ENCODE measurements at places on chromosomes 5 and 9. TPM values are rescaled to one million over a fixed set of nuclear protein-coding genes. Genes with fewer than 3 reads are reported as not detected.

The CARTPT gene
- total RNA-seq = not detected

The MRPS27 gene
- 88.5 TPM for total RNA-seq

The TXNDC8 gene
- not detected for total RNA-seq

The SLC4A9 gene
- not detected for total RNA-seq

The CA9 gene
- under 0.01 TPM for total RNA-seq

The OTP gene
- not detected for total RNA-seq

The NMUR2 gene
- total RNA-seq = not detected

The C5 gene
- total RNA-seq = 2.3 TPM

The TAF9 gene
- total RNA-seq = 66.4 TPM

The BDP1 gene
- 28.5 TPM for total RNA-seq

The FAM221B gene
- total RNA-seq = not detected

The ITK gene
- total RNA-seq = 1.3 TPM

The GDNF gene
- 0.43 TPM for total RNA-seq

DNA sequence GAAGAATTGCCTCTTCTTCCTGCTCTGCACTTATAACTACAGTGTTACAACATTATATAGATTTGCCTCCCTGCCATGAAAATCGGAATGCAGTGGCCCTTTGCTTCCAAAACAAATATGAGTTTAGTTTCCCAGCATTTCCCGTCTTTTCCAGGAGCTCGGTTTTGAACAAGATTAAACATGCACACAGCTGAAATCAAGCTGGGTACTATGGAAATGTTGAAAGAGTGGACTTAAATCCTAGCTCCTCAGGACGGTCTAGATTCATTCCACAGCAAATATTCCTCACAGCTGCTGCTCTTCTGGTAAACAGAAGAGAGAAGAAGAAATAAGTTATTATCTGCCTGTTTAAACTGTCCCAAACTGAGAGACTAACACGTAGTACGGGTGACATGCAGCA lies 161.4 kb downstream of the PIK3R1 start:
- DNase-seq = peak; percentile 41

GRCh38 chr9:76630916-76631315 lies 133.3 kb upstream of the PCA3 start:
- DNase-seq = no peak

- DNase-seq = no peak
Measured at GRCh38 chr9:89374176-89374575, 55.9 kb downstream of the SECISBP2 start.

GRCh38 chr5:128574041-128574440 lies 36.0 kb upstream of the FBN2 start:
- peak; percentile 72 for DNase-seq

- no peak for DNase-seq
Measured at GRCh38 chr5:152124409-152125041, 199.9 kb upstream of the GLRA1 start.

GRCh38 chr5:73120222-73121118 lies at the start of gene TMEM171:
TMEM171 (plus strand) TSS chr5:73120575; CDS start chr5:73123374, 2,799 bp downstream.
- DNase-seq = peak; percentile 50

DNA sequence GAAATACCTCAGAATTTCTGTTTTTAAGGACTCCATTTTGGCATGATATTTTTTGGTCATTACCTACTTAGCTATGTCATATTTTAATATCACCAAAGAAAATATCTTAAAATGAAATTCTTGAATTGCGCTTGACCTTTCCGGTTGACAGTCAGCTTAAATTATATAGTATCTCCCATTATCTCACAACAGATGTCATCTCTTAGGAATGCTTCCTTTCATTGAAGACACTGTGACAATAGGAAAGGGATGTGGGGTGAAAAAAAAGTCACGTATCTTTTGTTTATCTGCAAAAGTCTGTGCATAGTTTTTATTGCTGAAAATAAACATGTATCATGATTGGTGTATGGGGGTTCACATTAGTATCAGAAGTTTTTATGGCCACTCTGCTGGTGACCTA lies 105.8 kb downstream of the INVS start:
- no peak for DNase-seq

- DNase-seq = no peak
Measured at GRCh38 chr9:81118416-81118815, 570.9 kb downstream of the TLE1 start.

DNA sequence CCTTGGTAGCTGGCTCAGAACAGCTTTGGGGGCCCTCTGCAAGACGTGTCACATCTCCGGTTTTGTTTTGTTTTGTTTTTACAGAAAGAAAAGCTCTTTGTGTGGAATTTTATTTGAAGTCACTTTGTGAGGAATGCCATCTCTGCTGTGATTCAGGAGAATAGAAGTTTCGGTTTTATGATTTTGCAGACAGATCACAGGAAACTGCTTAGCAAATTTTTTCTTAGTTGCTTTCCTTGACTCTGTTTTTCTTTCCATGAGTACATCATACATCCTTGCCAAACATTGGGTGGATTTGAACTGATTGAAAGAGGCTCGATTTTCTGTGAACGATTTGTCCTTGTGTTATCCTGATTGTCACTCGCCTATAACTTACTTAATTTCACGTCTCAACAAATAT lies 5.1 kb downstream of the SEMA5A start:
- DNase-seq = peak; percentile 67

GRCh38 chr5:51194671-51195070 lies 188.6 kb upstream of the ISL1 start:
- DNase-seq = no peak

- no peak for DNase-seq
Measured at GRCh38 chr5:71925608-71926091, 181.6 kb upstream of the MAP1B start.

DNA sequence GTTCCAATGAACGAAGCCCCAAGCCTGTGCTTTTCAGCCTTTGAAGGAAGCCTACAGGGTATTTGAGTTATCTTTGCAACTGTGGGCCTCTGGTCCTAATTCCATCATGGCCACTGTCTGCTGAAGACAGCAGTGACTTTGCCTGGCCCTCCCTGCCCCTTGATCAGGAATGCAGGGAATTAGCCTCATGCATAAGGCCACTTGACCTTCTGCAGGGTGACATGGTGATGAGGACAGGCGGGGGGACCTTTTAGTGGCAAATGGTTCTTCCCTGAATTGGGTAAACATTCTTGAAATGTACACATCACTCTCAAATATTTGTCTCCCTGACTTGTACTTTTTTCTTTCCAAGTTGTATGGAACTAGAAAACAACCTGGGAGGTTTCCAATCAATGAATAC lies 25.2 kb upstream of the XPA start:
- DNase-seq = no peak

DNA sequence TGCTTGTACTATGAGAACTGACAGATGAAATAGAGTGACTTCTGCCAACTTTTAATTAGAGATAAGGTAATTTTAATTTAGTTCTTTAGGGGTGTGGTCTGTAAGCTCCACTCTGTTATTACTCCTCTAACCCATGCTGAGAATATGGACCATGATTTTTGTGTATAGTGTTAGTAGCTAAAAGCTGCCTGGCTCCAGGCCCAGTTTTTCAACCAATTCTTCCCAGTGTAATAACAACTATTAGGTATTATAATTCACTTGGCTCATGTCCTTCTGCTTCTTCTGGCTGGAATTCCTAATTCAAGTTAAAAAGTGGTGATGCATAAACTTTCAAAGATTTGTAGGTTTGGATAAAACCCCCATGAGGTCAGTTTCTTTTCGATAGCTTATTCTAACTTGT lies 216.3 kb downstream of the ISL1 start:
- no peak for DNase-seq

GRCh38 chr5:140011297-140011802 lies 31.7 kb downstream of the NRG2 start:
- DNase-seq = no peak

DNA sequence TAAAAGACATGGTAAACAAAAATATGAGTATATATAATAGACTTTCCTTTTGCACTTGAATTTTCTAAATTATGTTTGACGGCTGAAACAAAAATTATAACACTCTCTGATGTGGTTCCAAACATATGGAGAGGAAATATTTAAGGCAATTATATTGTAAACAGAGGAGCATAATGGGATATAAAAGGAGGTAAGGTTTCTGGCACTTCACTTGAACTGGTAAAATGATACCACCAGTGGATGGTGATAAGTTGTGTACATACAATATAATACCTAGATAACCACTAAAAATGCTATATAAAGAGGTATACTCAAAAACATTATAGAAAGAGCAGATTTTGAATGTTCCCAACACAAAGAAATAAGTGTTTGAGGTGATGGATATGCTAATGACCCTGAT lies 192.9 kb upstream of the RAD23B start:
- no peak for DNase-seq

GRCh38 chr9:110142868-110143481 lies 65.0 kb downstream of the C9orf152 start:
- DNase-seq = no peak

DNA sequence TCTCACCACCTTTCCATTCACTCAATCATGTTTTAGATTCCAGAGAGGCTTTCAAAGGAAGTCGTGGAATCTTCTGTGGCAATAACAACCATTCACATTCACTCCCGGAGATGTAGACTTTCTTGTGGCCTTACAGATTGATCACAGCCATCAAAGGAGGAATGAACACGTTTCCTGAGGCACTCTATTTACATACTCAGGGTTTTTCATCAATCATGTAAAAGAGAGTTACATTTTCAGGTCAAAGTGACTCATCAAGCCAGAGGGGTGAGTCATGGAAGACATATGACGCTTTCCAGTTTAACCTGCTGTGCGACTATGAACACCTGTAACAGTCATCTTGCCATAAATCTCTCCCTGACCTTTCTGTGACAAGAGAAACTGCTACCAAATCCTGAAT lies 39.3 kb upstream of the RAD23B start:
- DNase-seq = peak; percentile 56

- no peak for DNase-seq
Measured at GRCh38 chr5:176817369-176817840, 7.0 kb downstream of the UNC5A start.

GRCh38 chr9:91117474-91117891 lies 244.2 kb downstream of the AUH start:
- DNase-seq = no peak

GRCh38 chr5:146753641-146754040 lies 124.9 kb downstream of the PPP2R2B start:
- no peak for DNase-seq

- DNase-seq = peak; percentile 63
Measured at GRCh38 chr9:105608721-105609598, 51.0 kb downstream of the FKTN start.

- DNase-seq = no peak
Measured at GRCh38 chr5:95555553-95555952, 652 bp downstream of the ARSK start.

DNA sequence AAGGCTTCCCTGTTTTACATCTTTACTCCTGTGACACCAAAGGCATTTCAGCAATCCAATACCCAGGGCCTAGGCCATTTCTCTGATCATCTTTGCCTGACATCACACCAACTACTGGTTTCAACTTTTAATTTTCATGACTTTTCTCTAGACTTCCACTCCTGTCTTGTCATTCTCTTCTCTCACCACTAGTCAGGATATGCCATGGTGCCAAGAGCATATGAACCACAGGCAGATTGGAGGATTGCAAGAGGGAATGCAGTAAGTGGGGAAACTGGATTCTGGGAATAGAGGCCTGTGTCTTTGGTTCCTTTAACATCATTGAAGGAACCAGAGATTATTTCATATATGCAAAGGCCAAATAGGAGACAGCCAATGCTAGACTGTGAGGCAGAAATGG lies 69.3 kb downstream of the ANKRD31 start:
- DNase-seq = peak; percentile 3

DNA sequence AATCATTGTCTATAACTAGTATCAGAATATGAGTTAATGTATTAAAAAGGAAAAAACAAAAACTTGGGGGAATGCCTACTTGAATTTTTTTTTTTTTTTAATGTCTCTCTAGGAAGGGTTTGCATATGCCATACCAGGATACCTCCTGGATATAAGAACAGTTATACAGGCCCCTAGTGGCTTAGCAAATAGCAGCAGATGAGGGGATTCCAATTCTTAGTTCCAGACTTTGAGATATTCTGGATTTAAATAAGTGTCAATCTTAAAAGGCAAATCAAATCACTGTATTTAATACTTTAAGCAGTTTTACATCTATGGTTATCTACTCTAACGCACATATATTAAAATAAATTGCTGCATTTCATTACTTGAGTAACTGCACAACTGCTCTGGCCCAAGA lies 1055.5 kb upstream of the DMAC1 start:
- no peak for DNase-seq

GRCh38 chr5:7869474-7870136 lies 657 bp downstream of the MTRR start:
- DNase-seq = no peak

DNA sequence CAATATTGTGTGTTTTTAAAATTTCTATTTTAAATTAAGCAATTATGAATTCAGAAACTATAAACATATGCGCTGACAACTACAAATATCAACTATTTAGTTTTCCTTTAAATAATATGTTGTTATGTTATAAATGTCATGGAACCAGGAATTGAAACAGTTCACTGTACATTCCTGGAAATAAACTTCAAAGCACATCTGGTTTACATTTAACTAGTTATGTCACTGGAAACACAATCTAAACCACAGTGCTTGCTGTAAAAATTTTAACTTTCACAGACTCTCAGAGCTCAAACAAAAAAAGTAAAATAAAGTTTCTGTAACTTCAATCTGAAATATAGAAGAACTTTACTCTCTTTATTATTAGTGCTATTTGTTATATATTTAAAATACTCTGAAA lies 179.2 kb downstream of the FBN2 start:
- DNase-seq = peak; percentile 55

DNA sequence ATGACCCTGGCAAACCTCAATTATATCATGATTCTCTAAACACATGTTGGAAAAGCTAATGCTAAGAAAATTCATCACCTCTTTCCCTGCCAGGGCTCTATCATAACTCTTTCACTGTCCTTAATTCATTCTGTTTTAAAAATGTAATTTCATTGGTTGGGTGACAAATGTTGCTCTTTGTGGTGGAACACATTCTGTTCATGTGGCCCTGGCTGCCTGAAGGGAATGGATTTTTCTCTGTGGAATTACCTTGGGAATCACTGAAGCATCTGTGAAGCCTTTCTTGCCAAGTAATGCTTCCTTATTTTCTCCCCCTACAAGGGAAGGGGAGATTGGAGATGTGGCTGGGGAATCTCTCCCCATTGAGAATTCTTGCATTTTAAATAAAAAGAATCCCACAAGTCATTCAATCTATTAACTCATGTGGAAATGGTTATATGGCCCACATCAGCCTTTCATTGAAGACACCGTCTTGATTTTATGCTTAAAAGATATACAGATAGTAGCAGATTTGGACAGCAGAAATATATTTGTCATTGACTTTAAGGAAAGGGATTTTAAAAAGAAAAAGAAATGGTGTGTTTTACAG lies 201.8 kb upstream of the NMUR2 start:
- no peak for DNase-seq

- DNase-seq = no peak
Measured at GRCh38 chr5:172004824-172005237, 1.6 kb downstream of the FBXW11 start.

- no peak for DNase-seq
Measured at GRCh38 chr5:146071171-146071570, 34.2 kb downstream of the PLAC8L1 start.
